ENCODE measurements at places on chromosomes 16 and 17.

- no peak for DNase-seq
Observed at GRCh38 chr17:17387017-17387497, 83.9 kb downstream of the NT5M start.

DNA sequence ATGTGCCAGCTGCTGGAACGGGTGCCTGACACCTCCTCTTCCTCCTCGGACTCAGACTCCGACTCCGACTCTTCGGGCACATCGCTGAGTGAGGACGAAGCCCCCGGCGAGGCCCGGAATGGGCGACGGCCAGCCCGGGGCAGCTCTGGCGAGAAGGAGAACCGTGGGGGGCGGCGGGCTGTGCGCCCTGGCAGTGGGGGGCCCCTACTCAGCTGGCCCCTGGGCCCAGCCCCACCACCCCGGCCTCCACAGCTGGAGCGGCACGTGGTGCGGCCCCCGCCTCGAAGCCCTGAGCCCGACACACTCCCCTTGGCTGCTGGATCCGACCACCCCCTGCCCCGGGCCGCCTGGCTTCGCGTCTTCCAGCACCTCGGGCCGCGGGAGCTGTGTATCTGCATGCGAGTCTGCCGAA lies 6.8 kb downstream of the FBXL19 start:
- DNase-seq = no peak

DNA sequence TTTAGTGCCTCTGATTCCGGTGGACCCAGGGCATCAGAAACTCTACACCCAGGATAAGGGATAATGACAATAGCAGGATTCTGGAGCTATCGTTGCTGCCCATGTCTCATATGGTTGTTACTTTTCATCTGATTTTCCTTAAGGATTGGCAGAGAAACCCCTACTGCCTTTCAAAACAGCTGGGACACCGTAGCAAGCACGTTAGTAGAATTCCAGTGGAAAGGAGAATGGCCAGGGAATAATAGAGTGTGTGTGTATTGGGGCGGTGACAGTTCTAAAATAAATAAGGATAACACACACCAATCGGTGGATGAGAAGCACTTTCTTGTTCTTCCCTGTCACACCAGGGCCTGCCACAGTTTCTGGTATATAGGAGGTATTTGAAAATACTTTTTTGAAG lies 251.8 kb downstream of the HAPSTR1 start:
- DNase-seq = no peak

DNA sequence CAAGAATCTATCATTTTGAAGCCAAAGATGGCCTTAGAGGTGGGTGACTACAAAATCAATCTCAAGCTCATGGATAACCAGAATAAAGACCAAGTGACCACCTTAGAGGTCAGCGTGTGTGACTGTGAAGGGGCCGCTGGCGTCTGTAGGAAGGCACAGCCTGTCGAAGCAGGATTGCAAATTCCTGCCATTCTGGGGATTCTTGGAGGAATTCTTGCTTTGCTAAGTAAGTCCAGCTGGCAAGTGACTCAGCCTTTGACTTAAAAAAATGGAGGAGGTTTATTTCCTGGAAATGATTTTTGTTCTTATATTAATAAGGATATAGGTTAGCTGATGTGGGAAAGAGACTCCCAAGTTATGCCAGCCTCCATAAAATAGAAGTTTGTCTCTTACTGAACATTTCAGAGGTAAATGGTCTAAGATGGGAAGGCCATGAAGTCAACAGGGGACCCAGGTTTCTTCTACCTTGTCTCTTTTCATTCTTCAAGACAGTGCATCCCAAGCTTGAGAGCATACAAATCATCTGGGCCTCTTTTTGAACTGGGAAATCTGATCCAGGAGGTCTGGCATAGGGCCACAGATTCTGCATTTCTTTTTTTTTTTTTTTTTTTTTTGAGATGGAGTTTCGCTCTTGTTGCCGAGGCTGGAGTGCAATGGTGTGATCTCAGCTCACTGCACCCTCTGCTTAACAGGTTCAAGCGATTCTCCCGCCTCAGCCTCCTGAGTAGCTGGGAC lies 19.8 kb upstream of the TANGO6 start:
- DNase-seq = no peak

GRCh38 chr16:28255838-28256237 lies 36.5 kb upstream of the SBK1 start:
- DNase-seq = no peak

GRCh38 chr17:72955391-72956140 lies 136.9 kb downstream of the SLC39A11 start:
- no peak for DNase-seq

- no peak for DNase-seq
Observed at GRCh38 chr17:61568219-61569072, 22.6 kb downstream of the NACA2 start.

DNA sequence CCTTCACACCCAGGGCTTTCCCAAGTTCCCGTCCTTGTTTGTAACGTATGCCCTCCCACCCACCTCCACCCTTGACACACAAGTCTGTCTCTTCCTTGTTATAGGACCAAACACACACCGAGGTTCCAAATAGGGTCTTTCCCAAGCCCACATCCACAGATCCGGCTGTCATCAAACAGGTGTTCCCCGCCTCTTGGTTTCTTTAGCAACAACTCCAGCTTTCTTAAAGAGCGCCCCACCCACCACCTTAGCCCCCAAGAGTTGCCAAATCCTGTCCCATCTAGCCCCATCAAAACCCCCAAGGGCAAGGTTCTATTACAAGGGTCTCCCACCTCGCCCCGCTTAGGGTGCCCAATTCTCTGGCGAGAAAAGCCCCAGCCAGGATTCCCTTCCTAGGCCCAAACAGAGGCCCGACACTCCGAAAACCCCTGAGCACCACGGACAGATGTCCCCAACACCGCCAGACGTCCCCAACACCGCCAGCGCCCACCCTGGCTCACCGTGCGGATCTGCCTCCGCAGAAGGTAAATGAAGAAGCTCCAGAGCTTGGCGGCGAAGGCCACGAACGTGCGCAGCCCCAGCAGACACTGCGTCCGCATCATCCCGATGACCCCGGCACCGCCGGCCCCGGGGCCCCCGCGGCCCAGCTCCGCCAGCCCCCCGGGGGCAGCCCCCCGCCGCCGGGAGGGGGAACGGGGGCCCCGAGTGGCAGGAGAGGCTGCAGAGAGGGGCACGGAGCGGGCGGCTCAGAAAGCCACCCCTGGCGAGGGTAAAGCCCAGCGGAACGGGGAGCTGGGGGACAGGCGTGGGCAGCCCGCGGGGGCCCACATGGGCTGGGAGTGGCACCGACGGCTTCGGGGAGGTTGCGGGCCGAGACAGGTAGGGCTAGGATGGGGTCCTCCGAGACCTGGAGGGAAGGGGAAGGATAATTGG lies 573 bp downstream of the CTDNEP1 start:
- DNase-seq = no peak

DNA sequence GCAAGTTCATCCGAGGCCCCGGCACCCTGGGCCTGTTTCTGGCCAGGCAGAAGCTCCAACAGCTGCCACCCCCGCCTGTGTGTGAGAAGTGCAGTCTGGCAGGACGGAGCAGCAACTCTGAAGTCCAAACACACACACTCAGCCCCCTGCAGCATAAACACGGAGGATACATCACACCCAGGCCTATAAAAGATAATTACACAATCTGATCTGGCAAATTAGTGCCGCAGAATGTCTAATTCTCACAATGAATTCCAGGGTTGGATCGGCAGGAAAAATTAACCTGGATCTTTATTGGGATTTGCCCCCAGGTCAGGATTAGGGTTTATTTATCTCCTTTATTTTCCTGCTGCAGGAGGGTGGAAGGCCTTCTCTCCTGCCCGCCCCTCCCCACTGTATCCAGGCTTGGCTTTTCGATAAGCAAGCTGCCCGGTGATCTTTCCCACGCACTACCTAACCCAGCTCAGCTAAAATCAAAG lies 311.4 kb downstream of the SOX9 start:
- DNase-seq = no peak

- no peak for DNase-seq
Observed at GRCh38 chr17:50624321-50624934, 10.3 kb upstream of the ABCC3 start.

DNA sequence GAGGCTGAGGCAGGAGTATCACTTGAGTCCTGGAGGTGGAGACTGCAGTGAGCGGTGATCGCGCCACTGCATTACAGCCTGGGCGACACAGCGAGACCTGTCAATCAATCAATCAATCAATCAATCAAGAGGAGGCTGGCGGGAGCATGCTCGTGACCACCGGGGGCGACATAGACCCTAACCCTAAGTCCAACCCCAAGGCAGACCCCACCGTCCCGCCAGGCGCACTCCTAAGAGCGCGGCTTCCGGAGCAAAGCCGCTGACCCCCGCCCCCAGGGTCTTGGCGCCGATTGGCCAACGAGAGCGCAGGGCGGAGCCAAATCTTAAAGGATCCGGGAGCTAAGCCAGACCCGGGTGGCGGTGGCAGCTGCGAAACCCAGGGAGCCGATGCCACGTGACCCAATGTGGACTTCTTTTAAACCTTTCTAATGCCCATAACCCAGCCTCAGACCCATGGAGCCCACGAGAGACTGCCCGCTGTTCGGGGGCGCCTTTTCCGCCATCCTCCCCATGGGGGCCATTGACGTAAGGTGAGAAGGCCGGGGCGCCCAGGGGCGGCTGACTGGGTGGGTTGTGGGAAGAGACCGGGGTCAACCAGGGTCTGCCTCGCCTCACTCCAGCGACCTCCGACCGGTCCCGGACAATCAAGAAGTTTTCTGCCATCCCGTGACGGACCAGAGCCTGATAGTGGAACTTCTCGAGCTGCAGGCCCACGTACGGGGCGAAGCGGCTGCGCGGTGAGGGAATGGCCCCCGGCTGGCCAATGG lies at the start of gene RANGRF:
Gene RANGRF (plus strand): TSS at position 335 of the 767 bp plus-strand sequence. CDS start 119 bp downstream, at position 454.
- peak; percentile 91 for DNase-seq

DNA sequence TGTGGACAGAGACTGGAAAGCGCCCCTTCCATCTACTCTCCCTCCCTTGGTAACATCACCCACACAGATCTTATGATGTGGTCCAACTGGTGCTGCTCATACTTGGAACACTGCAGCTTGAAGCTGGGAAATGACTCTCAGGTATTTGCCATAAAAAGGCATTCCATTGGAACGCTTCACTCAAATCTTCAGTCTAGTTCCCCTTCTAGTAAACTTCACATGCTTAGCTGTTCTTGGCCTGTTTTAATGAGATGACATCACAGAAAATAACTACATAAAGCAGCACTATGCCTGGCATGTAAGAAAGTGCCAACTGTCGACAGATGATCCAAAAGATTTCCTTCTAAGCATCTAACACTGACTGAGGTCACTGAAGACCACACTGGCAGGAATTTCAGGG lies 9.3 kb downstream of the ZNF263 start:
- no peak for DNase-seq

DNA sequence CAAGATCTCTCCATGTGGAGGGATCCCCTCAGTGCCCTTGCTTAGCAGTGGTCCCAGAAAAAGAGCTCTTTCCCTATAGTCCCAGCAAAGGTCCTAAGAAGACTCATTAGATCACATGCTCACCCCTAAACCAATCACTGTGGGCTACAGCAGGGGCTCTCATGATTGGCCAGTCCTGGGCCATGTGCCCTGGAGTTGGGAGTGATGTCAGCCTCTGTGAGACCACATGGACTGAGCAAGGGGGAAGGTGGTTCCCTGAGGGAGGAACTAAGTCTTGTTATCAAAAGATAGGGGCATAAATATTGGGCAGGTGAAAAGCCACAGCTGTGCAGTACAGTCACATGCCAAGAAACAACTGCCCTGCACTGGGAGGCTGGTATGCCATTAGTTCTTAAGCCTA lies 51.3 kb downstream of the SCNN1B start:
- DNase-seq = no peak

DNA sequence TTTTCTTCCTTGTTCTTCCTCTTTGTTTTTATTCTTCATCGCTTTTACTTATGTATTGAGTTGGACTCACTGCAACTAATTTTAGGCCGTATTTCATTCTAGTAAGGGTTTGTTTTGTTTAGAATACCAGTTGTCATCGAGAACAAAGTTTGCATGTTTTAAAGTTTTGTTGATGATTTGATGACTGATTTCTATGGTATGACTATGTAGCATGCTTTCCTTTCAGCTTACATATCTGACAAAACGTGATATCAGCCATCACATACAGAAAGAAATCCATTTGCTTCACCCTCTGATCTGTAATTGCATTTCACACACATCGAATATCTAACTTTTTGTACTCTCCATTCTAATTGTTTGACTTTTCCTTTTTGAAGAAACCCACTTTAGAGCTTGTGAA lies 4.0 kb downstream of the PRKCA start:
- no peak for DNase-seq

GRCh38 chr16:66083171-66083570 lies 283.3 kb upstream of the CDH5 start:
- no peak for DNase-seq

DNA sequence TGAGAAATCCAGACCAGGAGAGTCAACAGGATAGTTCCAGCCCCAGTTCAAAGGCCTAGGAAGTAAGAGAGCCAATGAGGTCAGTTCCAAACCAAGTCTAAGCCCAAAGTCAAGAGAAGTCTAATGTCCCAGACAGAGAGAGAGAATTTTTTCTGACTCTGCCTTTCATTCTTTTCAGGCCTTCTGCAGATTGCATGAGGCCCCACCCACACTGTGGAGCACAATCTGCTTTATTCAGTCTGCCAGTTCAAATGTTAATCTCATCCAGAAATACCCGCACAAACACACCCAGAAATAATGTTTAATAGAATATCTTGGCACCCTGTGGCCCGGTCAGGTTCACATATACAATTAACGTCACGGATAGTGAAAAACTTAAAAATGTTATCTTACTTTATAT lies 962.4 kb upstream of the SOX9 start:
- no peak for DNase-seq

- DNase-seq = no peak
Observed at GRCh38 chr17:40812639-40813038, 9.8 kb downstream of the KRT10 start.

DNA sequence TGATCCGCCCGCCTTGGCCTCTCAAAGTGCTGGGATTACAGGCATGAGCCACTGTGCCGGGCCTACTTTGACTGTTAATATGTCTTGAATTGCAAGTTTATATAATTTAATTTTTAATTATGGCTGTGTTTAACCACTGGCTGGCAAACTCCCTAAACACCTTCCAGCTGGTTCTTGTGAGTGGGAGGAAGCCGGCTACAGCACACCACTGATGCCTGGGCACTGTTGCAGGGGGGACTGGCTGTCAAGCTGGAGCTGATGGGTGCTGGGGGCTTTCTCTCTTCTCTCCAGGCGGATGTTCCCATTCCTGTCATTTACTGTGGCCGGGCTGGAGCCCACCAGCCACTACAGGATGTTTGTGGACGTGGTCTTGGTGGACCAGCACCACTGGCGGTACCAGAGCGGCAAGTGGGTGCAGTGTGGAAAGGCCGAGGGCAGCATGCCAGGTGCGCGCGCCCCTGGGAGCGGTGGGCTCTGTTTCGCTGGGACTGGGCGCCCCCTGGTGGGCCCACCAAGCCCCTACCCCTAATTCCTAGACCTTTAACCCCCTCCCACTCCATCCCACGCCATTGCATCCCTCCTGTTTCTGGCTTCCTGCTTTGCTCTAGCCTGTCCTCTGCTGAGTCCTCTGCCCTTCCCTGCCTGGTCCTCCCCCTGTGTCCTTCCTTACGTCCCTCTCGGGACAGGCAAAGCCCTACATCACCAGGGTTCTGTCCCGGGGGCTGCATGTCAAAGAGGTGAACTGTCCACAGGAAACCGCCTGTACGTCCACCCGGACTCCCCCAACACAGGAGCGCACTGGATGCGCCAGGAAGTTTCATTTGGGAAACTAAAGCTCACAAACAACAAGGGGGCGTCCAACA lies 9.5 kb downstream of the TBX21 start:
- no peak for DNase-seq

- DNase-seq = no peak
Observed at GRCh38 chr16:24538756-24539294, 541 bp upstream of the RBBP6 start.

Measured in hindlimb muscle (tissue), 1 donor.